AG08396 (cell line): ENCODE measurements at places on chromosomes 13 and 19.

GRCh38 chr13:98189841-98190505 is 12.9 kb upstream of the RNF113B start:
- no peak for DNase-seq

GRCh38 chr13:50410921-50411746 is 395.9 kb downstream of the KCNRG start:
- peak; percentile 80 for DNase-seq

- DNase-seq: peak; percentile 39
These were observed 4.8 kb downstream of the TSKS start for GRCh38 chr19:49758292-49758691.

GRCh38 chr13:67036699-67037457 is 193.3 kb downstream of the PCDH9 start:
- DNase-seq: no peak

DNA sequence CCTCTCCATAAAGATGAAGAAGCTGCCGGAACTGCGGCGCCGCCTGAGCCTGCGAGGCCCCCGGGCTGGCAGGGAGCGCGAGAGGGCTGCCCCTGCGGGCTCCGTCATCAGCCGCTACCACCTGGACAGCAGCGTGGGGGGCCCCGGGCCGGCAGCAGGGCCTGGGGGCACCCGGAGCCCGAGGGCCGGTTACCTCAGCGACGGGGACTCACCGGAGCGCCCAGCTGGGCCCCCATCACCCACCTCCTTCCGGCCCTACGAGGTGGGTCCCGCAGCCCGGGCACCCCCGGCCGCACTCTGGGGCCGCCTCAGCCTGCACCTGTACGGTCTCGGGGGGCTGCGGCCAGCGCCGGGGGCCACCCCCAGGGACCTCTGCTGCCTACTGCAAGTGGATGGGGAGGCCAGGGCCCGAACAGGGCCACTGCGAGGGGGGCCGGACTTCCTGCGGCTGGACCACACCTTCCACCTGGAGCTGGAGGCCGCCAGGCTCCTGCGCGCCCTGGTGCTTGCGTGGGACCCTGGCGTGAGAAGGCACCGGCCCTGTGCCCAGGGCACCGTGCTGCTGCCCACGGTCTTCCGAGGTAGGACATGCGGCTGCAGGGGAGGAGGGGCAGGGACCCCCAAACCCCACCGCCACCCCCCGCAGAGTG is 2.7 kb downstream of the SYDE1 start:
- no peak for DNase-seq

DNA sequence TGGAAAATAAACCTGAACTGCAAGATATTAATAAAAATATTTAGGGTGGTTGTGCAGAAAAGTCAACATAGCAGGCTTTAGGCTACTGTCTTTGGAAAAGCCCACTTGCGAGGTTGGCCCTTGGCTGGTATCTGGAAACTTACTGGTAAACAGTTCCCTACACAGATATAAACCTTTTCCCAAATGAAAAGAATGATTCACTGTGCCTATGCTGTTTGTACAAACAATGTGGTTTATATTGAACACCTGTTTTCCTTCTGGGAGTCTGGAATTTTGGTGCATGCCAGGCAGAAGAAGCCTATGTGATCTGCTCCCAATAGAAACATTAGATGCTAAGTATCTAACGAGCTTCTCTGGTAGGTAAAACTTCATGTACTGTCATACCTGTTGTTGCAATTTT is 29.7 kb upstream of the SOHLH2 start:
- no peak for DNase-seq

- no peak for DNase-seq
These were observed 102.4 kb upstream of the FRY start for GRCh38 chr13:31929031-31929770.

DNA sequence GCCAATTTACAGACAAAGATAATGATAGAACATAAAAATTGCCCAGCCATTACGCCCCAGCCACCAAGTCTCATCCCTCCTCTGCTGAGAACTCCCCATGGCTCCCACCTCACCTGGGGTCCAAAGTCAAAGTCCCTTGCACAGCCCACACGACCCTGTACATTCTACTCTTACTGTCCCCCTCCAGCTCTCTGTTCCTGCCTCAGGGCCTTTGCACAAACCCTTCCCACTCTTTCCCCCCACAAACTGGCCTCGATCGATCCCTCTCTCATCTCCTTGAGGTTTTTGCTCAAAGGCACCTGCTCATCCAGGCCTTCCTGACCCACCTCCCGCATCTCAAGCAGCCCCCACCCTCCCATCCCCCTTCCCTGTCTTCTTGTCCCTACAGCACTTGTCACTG is 1.3 kb downstream of the DOCK6 start:
- no peak for DNase-seq

- peak; percentile 83 for DNase-seq
These were observed 37.7 kb downstream of the LHFPL6 start for GRCh38 chr13:39565036-39565949.

- no peak for DNase-seq
These were observed 324.1 kb upstream of the PCDH9 start for GRCh38 chr13:67554286-67554685.

- DNase-seq: no peak
These were observed at the start of gene PRODH2 for GRCh38 chr19:35812220-35813042. PRODH2 (minus strand) TSS chr19:35812845; CDS start chr19:35812805, 40 bp downstream.

- no peak for DNase-seq
These were observed 25.9 kb downstream of the ELAVL1 start for GRCh38 chr19:7979559-7979958.

DNA sequence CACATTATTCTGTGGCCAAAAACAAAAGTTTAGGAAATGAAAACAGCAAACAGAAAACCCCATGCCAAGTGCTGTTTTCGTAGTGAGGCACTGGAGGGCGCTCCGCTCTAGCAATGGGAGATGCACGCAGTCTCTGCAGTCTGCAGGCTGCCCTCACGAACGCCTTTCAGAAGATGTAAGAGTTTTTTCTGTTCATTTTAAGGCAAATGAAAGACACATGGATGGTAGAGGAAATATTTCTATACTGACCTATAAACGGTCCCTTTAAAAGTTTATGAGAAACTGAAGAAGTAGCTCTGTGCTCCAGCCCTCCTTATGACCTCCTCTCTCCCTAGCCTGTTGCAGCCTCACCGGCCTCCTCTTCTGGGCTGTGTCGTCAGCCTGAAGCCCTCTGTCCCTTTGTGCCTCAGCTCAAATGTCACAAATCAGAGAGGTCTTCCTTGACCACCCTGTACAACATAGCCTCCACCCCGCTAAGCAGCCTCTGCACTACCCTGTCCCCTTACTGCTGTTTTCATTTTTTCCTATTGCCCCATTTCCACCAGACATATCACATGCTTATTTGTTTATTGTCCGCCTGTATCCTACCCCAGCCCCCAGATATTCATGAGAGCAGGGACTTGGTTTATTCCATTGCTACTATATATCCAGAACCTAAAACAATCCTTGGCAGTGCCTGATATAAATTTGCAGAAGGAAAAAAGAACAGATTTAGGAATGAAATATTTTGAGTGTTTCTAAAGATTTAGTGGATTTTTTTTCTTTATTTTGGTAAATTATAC is 116.4 kb downstream of the TM9SF2 start:
- DNase-seq: peak; percentile 37

GRCh38 chr19:35738887-35739229 is 3.4 kb downstream of the IGFLR1 start:
- DNase-seq: no peak

GRCh38 chr19:48053076-48053475 is 9.2 kb upstream of the CABP5 start:
- DNase-seq: no peak

GRCh38 chr13:34208336-34208735 is 390.4 kb downstream of the RFC3 start:
- no peak for DNase-seq

GRCh38 chr13:31131470-31131961 is 30.2 kb downstream of the HSPH1 start:
- DNase-seq: no peak

GRCh38 chr13:39929583-39929982 is 274.1 kb downstream of the COG6 start:
- DNase-seq: no peak

DNA sequence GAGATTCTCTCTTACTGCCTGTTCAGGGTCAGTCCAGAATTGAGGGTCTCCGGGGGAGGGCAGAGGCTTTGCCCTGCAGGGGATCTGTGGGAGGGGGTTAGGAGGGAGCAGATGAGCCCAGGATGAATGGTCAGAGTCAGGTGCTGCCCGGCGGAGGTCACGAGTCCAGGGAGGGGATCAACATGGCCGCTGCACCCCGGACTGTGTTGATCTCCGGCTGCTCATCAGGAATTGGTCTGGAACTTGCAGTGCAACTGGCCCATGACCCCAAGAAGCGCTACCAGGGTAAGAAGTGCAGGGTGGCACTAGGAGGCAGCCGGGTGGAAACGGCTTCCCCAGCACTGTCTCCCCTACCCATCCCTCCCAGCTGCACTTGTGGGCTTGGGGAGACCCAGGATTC is at the start of gene RDH8:
Gene RDH8, plus strand, starts transcription at position 168 of the 400 bp plus-strand sequence. Its CDS starts 15 bp downstream, at position 183.
- no peak for DNase-seq

- DNase-seq: peak; percentile 73
These were observed 666 bp downstream of the SAMD1 start for GRCh38 chr19:14089662-14090508.

GRCh38 chr13:40146611-40147117 is 491.2 kb downstream of the COG6 start:
- no peak for DNase-seq

GRCh38 chr13:52446265-52446664 is 4.2 kb downstream of the VPS36 start:
- DNase-seq: no peak

- peak; percentile 41 for DNase-seq
These were observed at the start of gene PLPPR3 for GRCh38 chr19:821825-822503. PLPPR3 (minus strand) TSS chr19:821955; CDS start chr19:821559, 396 bp downstream.

- no peak for DNase-seq
These were observed 16.2 kb downstream of the TEX29 start for GRCh38 chr13:111336666-111337065.

DNA sequence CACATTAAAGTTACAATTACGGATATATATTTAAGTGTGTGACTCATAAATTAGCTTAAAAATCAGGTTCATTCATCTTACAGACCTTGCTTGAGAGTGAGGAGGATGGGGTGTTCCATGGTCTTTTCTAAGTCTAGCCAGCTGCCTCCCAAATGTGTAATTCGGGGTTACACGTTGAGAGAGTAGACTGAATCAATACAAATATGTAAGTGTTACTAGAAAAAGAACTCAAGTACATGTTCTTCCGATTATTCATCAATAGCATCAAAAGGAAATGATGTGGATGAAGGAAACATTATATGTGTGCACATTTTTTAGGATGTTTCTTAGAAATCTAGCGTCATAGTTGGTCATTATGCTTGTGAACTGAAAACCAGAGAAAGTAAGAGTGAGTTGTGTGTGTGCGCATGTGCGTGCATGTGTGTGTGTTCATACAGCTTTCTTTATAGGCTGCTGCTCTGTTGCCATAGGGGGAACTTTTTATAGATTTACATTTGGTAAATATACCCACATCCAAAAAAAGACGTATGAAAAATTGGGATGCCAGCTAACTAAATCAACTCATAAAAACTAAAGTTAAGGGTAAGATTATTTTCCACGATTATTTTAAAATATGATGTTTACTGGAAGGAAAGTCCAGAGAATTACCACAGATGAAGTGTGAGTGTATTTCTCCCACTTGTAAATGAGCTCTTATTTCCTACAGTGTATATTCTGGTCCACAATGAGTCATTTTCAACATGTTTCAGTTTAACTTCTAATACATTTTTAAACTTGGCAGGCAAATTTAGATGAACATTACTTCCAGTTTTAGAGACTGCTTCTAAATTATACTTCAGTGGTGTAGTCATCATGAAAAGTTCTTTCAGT is 82.4 kb downstream of the PIBF1 start:
- DNase-seq: peak; percentile 9

GRCh38 chr13:40578055-40578454 is 88.4 kb downstream of the FOXO1 start:
- no peak for DNase-seq

GRCh38 chr19:45478454-45479238 is 10.8 kb downstream of the FOSB start:
- peak; percentile 76 for DNase-seq
